ENCODE measurements at places on chromosomes 1 and 21. TPM values are rescaled to one million over a fixed set of nuclear protein-coding genes. Genes with fewer than 3 reads are reported as not detected.

- no peak overlapping the region for H3K27ac ChIP-seq
- no peaks in the 10 kb centered on the region for H3K36me3 ChIP-seq
- no peak overlapping the region for H3K4me3 ChIP-seq
- no peak for DNase-seq
- H3K4me1 ChIP-seq, result peaks cover 8% of the 10 kb centered on the region
- H3K27me3 ChIP-seq, result no peaks in the 10 kb centered on the region
These were observed 66.6 kb upstream of the POU3F1 start for GRCh38 chr1:38113159-38113666.

DNA sequence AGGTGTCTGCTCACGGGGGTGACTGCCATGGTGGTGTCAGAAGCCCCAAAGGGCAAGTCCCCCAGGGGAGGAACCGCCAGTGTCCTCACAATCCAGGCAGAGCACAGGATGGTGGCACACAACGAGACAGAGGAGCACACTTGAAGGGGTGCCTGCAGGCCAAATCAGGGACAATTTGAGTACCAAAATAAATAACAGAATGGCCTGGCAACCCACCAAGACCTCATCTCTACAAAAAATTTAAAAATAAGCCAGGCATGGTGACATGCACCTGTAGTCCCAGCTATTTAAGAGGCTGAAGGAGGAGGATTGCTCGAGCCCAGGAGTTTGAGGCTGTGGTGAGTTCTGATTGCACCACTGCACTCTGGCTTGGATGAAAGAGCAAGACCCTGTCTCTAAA, 38.2 kb downstream of the TIAM1 start:
- H3K4me3 ChIP-seq, result no peak overlapping the region
- no peaks in the 10 kb centered on the region for H3K27me3 ChIP-seq
- no peaks in the 10 kb centered on the region for H3K36me3 ChIP-seq
- H3K4me1 ChIP-seq, result no peaks in the 10 kb centered on the region

GRCh38 chr1:98949621-98950020, 55.0 kb downstream of the PLPPR5 start:
- no peak overlapping the region for H3K4me3 ChIP-seq
- H3K4me1 ChIP-seq, result no peaks in the 10 kb centered on the region
- H3K36me3 ChIP-seq, result no peaks in the 10 kb centered on the region
- no peak for DNase-seq
- no peak overlapping the region for H3K27ac ChIP-seq
- no peaks in the 10 kb centered on the region for H3K27me3 ChIP-seq

DNA sequence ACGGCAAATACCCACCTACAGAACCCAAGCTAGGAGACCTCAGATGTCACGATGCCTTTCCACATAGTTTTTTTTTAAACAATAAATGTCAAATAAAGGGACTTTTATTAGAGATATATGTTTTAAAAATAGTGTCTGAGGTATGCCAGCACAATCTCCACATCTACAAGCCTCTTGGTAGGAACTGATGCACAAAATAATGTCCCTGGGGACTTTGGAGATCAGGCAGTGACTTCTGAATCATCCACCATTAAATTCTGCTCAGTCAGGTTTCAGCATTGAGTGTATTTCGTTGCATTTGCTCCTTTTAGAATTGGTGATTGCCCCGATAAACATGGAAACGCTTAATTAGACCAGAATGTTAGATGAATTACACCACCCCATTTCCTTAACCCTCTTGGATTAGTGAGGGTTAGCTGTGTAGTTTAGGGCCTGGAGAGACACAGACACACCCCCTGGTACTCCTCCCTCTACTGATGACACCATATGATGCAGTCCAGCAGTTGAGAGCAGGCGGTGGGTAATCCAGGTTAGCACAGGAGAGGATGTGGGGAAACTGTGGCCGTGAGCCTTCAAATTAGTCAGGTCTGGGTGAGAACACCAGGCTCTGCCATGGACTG, 33.6 kb downstream of the LGR6 start:
- peaks cover 9% of the 10 kb centered on the region for H3K4me1 ChIP-seq
- no peak overlapping the region for H3K27ac ChIP-seq
- no peak overlapping the region for H3K4me3 ChIP-seq

Gene C1orf216
- total RNA-seq, result 12.5 TPM

Gene PIK3R3
- 27.0 TPM for total RNA-seq

DNA sequence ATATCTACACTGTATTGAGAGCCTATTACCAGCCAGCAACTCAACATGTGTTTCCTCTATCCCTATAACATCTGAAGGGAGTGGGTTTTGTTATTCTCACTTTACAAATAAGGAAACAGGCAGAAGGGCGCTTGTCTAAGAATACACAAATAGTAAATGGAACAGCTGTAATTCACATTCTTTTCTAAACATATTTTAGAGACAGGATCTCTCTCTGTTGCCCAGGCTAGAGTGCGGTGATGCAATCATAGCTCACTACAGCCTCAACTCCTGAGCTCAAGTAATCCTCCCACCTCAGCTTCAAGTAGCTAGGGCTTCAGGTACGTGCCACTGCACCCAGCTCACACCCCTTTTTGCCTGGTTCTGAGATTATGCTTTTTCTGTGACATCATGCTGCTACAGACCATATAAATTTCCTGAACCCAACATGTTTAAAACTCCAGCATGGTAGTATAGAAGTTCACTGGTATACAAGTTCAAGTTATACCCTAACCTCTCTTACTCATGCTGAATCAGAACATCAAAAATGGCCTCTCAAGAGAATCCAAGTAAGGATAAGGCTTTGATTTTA, 8.6 kb upstream of the TACSTD2 start:
- no peaks in the 10 kb centered on the region for H3K27me3 ChIP-seq
- peak overlapping the region; percentile 83 for H3K27ac ChIP-seq
- peaks cover 35% of the 10 kb centered on the region for H3K4me1 ChIP-seq
- no peaks in the 10 kb centered on the region for H3K36me3 ChIP-seq

- H3K4me3 ChIP-seq, result no peak overlapping the region
- H3K27ac ChIP-seq, result no peak overlapping the region
- DNase-seq, result no peak
These were observed 35.8 kb upstream of the HIVEP3 start for GRCh38 chr1:41954533-41954944.

GRCh38 chr1:178660461-178660860, 64.6 kb upstream of the RALGPS2 start:
- no peaks in the 10 kb centered on the region for H3K27me3 ChIP-seq
- H3K4me3 ChIP-seq, result no peak overlapping the region
- H3K36me3 ChIP-seq, result no peaks in the 10 kb centered on the region
- H3K4me1 ChIP-seq, result no peaks in the 10 kb centered on the region
- DNase-seq, result no peak

Gene TBX19
- 3.9 TPM for total RNA-seq

DNA sequence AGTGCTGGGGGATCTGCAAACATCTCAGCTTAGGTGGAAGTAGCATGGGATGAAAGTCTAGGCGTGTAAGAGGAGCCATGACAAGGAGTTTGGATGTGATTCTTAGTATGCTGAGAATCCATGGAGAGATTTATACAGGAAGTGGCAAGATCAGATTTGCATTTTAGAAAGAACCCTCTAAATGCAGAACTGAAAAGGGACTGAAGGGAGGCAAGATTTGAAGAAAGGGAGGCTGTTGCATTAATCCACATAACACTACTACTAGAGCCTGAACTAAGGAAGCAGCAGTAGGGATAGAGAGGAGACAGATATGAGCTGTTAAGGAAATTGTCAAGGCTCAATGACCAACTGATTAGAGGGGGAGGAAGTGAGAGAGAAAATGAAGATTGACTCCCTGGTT, 9.8 kb downstream of the C1orf74 start:
- H3K36me3 ChIP-seq, result no peaks in the 10 kb centered on the region
- H3K4me3 ChIP-seq, result no peak overlapping the region
- H3K27ac ChIP-seq, result no peak overlapping the region

- no peak overlapping the region for H3K4me3 ChIP-seq
- no peak overlapping the region for H3K27ac ChIP-seq
- H3K27me3 ChIP-seq, result no peaks in the 10 kb centered on the region
- H3K4me1 ChIP-seq, result peaks cover 39% of the 10 kb centered on the region
These were observed 7.0 kb downstream of the UBE2Q1 start for GRCh38 chr1:154551474-154551873.

Gene SH3D21
- total RNA-seq, result 17.2 TPM

DNA sequence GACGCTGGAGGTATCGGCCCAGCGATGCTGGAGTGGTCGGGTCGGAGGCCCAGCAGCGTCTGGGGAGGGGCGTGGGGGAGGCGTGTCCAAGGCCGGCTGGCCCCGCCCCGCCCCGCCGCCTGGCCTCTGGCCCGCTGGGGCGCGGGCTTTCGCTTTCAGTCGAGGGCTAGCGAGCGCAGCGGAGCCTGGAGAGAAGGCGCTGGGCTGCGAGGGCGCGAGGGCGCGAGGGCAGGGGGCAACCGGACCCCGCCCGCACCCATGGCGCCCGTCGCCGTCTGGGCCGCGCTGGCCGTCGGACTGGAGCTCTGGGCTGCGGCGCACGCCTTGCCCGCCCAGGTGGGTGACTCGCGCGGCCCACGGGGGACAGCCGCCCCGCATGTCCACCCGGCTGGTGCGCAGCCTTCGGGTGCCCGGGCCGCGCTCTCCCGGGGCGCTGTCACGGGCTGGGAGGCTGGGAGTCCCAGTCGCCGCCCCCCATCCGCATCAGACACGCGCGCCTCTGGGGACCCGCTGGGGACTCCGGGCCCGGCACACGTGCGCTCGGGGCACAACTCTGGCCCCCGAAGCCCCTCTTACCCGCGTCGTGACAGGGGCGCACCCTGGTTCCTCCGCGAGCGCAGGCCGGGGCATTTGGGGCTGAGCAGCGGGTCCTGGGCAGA, at the start of gene TNFRSF1B:
TNFRSF1B (plus strand) TSS at position 158 of the 659 bp plus-strand sequence; CDS start at position 259, 101 bp downstream.
- peak within 1 kb of the TSS; percentile 90 for H3K27ac ChIP-seq
- peaks cover 50% of the 10 kb centered on the region for H3K4me1 ChIP-seq
- H3K36me3 ChIP-seq, result no peaks in the 10 kb centered on the region
- no peak for DNase-seq

DNA sequence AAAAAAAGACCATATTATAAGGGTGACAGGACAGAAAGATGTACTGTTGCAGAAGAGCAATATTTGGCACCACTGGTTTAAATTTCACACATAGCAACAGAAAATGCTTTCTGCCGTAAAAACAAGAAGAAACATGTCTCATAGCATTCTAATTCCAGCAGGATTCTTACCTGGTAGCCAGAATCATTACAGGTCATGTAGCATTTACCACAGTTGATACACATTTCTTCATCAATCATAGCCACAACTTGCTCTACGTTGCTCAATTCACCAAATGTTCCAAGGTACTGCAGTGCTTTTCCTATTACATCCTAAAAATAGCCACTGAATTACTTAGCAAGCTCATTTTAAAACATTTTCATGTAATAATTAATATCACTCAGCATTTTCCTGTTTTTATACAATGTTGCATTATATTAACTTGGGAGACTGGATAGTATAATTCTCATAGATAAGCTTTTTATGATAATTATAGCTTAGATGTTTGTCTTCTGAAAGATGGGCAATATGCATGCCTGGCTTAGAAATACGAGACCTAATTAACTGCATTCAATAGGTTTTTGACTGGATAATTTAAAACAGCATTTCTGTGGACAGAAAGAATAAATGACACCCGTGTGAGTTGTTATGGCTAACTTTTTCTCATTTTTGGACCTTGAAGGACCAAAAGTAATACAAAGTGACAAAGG, 360.7 kb downstream of the PTBP2 start:
- no peak overlapping the region for H3K4me3 ChIP-seq
- H3K27ac ChIP-seq, result no peak overlapping the region
- no peak for DNase-seq
- no peaks in the 10 kb centered on the region for H3K27me3 ChIP-seq
- H3K36me3 ChIP-seq, result no peaks in the 10 kb centered on the region
- no peaks in the 10 kb centered on the region for H3K4me1 ChIP-seq

GRCh38 chr1:14245954-14246353, 352.5 kb upstream of the KAZN start:
- H3K27me3 ChIP-seq, result no peaks in the 10 kb centered on the region
- H3K4me3 ChIP-seq, result no peak overlapping the region
- DNase-seq, result no peak
- H3K36me3 ChIP-seq, result no peaks in the 10 kb centered on the region
- no peak overlapping the region for H3K27ac ChIP-seq
- H3K4me1 ChIP-seq, result no peaks in the 10 kb centered on the region

Measured in vagina (tissue), 2 donors.